ENCODE measurements at places on chromosomes 1 and 21.

GRCh38 chr21:41326414-41327080 lies 9.9 kb downstream of the FAM3B start:
- DNase-seq, result no peak

- DNase-seq, result no peak
Observed at GRCh38 chr1:205531191-205532025, 26.9 kb downstream of the CDK18 start.

DNA sequence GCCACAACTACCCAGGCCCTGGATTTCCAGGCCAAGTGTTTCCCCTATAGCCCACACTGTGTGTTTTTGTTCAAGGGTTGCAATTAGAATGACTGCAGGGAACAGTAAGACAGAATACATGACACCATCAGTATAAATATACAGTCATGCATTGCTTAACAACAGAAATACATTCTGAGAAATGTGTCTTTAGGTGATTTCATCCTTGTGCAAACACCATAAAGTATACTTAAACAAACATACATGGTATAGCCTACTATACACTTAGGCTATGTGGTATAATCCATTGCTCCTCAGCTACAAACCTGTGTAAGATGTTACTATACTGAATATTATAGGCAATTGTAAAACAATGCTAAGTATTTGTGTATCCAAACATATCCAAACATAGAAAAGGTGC lies 7.5 kb upstream of the SLC44A5 start:
- no peak for DNase-seq

DNA sequence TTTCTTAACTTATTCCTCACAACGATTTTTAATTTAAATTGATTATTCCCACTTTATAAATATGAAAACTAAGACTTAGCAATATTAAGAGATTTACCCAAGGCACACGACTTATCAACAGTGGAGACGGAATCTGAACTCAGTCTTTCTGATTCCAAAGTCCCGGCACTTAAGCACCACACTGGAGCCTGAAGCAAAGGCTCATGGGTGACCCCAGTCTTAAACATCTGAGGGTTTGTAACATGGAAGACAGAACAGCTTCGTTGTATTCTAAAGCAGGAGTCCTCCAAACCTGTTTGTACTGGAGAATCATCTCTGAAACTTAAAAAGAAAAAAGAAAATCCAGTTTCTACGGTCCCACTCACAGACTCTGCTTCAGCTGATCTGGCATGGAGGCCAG lies 519.5 kb downstream of the SMYD3 start:
- no peak for DNase-seq

DNA sequence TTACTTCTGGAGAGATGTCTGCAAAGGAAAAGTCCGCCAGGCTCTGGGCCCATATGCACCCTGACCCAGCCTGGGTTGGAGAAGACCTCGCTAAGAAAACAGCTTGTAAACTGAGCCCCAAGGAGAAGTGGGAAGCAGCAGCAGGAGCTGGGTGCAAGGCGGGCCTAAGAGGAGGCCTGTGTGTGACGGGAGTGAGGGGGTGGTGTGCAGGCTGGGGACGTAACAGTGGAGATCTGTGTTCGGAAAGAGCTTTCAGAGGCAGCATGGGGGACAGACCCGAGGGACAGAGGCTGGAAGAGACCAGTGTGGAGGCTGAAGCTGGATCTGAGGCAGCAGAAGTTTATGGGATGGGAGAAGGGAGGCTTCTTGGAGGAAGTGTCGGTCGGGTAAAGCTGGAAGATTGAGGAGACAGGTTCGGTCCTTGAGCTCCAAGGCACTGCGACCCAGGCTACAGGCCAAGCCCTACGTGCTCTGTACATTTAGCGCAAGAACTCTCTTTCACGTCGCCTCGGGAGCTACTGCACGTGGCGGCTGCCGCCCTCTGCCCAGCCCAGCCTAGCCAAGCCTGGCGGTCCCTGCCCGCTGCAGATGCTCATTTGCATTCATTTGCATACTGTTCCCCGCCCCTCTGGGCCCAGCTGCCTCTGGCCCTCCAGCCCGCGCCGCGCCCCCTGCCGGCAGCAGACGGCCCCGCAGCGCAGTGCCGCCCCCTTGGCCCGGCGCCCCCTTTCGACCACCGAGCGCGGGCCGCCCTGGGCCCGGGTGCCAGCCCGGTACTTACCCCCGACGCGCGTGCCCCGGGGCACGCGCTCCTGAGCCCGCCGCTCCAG lies 6.3 kb downstream of the HPCA start:
- DNase-seq, result peak; percentile 91

DNA sequence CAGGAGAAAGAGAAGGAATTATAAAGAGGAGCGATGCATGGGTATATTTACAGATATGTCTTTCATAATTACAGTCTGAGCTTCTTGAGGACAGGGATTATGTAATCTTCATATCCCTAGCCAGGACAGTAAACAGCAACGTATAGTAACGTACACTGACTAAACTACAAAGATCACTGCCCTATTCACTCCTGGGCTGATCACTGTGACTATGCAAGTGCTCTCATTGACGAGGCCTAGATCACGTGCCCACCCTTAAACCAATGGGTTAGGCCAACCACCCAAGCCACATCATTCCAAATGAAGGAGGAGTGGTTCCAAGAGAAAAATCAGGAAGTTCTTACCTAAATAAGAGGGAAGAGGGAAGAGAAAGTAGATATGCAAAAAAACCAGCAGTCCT lies 18.5 kb downstream of the PIK3R3 start:
- DNase-seq, result no peak

DNA sequence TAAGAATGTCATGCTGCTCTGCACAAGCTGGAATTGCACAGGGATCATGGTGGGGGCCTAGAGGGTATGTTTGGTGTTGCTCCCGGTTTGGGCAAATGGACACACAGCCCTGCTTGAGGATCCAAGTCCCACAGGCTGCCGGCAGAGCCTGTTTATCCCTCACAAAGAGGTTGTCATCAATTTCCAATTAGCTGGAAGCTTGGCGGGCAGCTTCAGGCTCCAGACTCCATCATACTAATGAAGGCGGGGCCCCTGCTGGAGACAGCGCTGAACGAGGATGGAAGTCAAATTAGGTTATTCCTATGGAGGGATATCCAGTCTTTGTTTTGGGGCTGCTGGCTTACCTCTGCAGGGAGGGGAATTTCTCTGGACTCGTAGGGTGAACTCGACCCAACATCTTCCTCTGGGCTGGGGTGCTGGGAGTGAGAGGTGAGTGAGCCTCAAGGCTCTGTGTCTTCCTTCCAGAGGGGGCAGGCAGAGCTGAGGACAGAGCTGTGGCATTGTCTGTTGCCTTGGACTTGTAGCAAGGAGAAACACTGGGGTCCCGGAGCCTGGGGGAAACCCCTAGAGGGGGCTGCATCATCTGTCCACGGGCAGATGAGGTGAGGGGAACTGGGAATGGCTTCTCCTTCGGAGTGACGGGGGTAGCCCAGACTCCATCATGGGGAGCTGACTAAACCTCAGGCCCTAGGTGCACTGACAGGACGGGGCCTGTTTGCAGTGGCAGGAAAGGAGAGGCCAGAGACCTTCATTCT lies 24.9 kb upstream of the PARP1 start:
- no peak for DNase-seq

GRCh38 chr1:234499119-234499942 lies 20.4 kb upstream of the TARBP1 start:
- DNase-seq, result peak; percentile 92
